ENCODE measurements at places on chromosomes 5 and 9. TPM values are rescaled to one million over a fixed set of nuclear protein-coding genes. Genes with fewer than 3 reads are reported as not detected.

FTMT gene
- not detected for total RNA-seq

TMEFF1 gene
- not detected for total RNA-seq

BTNL3 gene
- total RNA-seq: not detected

TAF1L gene
- not detected for total RNA-seq

RANBP3L gene
- total RNA-seq: 1.7 TPM

DAPK1 gene
- 44.6 TPM for total RNA-seq

C9orf50 gene
- total RNA-seq: not detected

HAPLN1 gene
- total RNA-seq: not detected

- no peaks in the 10 kb centered on the region for H3K4me1 ChIP-seq
- no peaks in the 10 kb centered on the region for H3K36me3 ChIP-seq
- DNase-seq: peak; percentile 22
Measured at GRCh38 chr5:171484460-171484899, 65.0 kb downstream of the FGF18 start.

GRCh38 chr9:13049223-13049622 lies 230.3 kb downstream of the MPDZ start:
- no peaks in the 10 kb centered on the region for H3K4me1 ChIP-seq
- DNase-seq: no peak
- H3K36me3 ChIP-seq: no peaks in the 10 kb centered on the region
- H3K4me3 ChIP-seq: no peak overlapping the region
- no peaks in the 10 kb centered on the region for H3K27me3 ChIP-seq

DNA sequence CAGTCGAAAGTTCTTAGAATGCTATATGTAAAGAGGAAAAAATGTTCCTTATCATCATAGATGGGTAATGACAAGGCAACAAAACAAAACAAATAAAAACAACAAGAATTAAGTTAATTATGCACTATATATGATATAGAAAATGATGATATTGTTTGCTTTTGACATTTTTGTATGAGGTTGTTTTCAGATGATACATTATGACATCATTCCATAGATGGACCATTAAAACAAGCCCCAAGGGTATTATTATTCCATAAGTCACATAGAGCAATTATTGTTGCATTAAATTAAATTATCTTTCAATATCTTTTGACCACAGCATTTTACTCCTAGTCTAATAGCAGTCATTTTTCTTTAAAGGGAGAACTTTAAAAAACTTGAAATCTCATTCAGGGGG lies 56.5 kb upstream of the RICTOR start:
- H3K27me3 ChIP-seq: no peaks in the 10 kb centered on the region
- DNase-seq: no peak

DNA sequence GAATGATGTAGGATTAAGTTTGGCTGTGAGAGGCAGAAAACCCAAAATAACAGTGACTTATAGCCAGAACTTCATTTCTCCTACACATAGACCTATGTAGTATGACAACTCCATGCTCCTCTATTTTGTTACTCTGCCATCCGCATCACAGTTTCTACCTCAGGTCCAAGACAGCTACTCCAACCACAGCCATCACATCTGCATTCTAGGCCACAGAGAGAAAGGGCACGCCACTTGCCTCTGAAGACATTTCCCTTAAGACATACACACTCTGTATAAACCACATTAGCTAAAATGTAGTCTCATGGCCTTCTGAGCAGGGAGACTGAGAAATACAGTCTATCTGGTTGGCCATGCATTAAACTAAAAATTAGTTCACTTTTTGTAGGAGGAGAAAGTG lies 10.0 kb downstream of the SPINK4 start:
- H3K4me1 ChIP-seq: no peaks in the 10 kb centered on the region
- H3K4me3 ChIP-seq: no peak overlapping the region
- DNase-seq: no peak
- no peak overlapping the region for H3K27ac ChIP-seq
- no peaks in the 10 kb centered on the region for H3K27me3 ChIP-seq
- peaks cover 25% of the 10 kb centered on the region for H3K36me3 ChIP-seq

DNA sequence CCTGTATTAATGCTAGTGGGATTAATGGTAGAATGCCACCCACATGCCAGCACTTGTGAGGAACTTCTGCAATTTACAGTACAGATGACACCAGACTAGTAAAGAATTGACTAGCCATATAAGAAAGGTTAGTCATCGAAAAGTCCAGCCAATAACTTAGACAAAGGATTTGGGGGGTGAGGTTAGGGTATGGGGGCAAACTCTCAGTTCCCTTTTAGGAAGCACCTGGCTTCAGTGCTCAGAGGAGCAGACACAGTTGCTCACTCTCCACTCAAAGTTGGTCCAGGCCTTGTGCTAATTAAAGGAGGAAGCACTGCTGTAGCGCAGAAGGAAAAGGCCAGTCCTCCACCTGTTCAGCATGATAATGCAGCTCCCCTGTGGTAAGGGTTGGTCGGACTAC lies 25.2 kb downstream of the TGFBR1 start:
- H3K36me3 ChIP-seq: no peaks in the 10 kb centered on the region
- H3K4me3 ChIP-seq: no peak overlapping the region
- DNase-seq: no peak
- H3K27me3 ChIP-seq: no peaks in the 10 kb centered on the region
- no peak overlapping the region for H3K27ac ChIP-seq

DNA sequence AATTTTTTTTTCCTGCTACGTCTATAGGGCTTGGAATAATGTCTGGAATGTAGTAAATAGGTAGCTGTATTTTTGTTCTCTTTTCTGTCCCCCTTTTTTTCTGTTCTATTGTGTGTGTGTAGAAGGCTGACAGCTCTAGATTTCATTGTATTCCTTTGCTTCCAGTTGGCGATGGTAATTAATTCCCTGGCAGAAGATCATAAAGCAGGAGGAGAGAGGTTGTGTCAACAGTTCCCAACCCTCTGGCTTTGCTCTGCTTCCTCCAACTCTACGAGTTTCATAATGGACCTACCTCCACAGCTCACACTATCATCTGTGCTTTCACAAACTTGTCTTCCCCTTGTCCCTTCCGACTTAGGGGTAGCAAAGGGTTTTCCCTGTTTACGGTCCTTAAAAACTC lies 117.9 kb upstream of the CDH18 start:
- H3K36me3 ChIP-seq: no peaks in the 10 kb centered on the region
- no peak for DNase-seq
- no peaks in the 10 kb centered on the region for H3K4me1 ChIP-seq
- H3K27me3 ChIP-seq: no peaks in the 10 kb centered on the region

- H3K36me3 ChIP-seq: no peaks in the 10 kb centered on the region
- no peak for DNase-seq
- H3K4me1 ChIP-seq: no peaks in the 10 kb centered on the region
- no peaks in the 10 kb centered on the region for H3K27me3 ChIP-seq
Measured at GRCh38 chr9:90741036-90741435, 60.6 kb upstream of the SYK start.

DNA sequence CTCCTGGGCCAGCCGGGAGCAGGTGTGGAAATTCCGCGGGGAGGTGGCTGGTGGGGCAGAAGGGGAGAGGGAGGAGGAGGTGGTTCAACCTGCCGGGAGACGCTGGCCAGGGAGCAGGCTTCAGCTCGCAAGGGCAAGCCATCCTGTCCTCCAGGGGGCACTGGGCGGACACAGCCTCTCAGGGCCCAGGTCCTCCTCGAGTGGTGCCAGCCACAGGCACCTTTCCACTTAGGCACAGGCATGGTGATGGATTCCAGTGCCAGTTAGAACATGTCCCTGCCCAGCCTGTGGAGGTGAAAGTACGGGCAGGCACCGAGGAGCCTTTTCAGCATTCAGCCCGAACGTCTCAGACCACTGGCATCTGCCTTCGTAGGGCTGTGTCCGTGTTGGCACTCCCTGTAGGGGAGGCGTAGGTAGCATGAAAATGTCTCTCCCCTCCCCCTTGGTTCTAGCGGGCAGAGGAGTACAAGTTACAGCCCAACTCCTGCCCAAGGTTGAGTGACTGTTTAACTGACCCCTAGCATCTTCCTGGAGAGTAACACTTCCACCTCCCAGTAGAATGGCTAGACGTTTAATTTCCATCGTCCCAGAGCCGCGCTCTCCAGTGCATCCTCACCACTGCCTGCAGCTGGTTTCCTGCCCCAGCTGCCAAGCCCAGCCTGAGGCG lies 48.9 kb downstream of the DAB2IP start:
- H3K4me3 ChIP-seq: no peak overlapping the region
- peak; percentile 64 for DNase-seq
- H3K27me3 ChIP-seq: no peaks in the 10 kb centered on the region
- peaks cover 19% of the 10 kb centered on the region for H3K4me1 ChIP-seq

DNA sequence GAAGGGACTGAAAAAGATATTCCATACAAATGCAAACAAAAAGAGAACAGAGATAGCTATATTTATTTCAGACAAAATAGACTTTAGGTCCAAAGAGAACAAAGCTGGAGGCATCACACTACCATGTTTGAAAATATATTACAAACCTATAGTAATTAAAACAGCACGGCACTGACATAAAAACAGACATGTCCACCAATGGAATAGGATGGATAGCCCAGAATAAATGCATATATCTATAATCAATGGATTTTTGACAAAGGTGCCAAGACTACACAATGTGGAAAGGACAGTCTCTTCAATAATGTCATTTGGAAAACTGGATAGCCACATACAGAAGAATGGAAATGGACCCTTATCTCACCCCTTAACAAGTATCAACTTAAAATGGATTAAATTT lies 10.2 kb downstream of the PRKAA1 start:
- H3K36me3 ChIP-seq: no peaks in the 10 kb centered on the region
- peaks cover 31% of the 10 kb centered on the region for H3K4me1 ChIP-seq
- DNase-seq: no peak

- no peak overlapping the region for H3K4me3 ChIP-seq
- DNase-seq: no peak
- H3K27me3 ChIP-seq: no peaks in the 10 kb centered on the region
- peaks cover 8% of the 10 kb centered on the region for H3K36me3 ChIP-seq
- no peaks in the 10 kb centered on the region for H3K4me1 ChIP-seq
Measured at GRCh38 chr5:146107901-146108300, 2.5 kb upstream of the PLAC8L1 start.

- no peak overlapping the region for H3K27ac ChIP-seq
- H3K36me3 ChIP-seq: no peaks in the 10 kb centered on the region
- no peaks in the 10 kb centered on the region for H3K27me3 ChIP-seq
- DNase-seq: no peak
- no peaks in the 10 kb centered on the region for H3K4me1 ChIP-seq
Measured at GRCh38 chr9:23258569-23258968, 567.5 kb downstream of the ELAVL2 start.

DNA sequence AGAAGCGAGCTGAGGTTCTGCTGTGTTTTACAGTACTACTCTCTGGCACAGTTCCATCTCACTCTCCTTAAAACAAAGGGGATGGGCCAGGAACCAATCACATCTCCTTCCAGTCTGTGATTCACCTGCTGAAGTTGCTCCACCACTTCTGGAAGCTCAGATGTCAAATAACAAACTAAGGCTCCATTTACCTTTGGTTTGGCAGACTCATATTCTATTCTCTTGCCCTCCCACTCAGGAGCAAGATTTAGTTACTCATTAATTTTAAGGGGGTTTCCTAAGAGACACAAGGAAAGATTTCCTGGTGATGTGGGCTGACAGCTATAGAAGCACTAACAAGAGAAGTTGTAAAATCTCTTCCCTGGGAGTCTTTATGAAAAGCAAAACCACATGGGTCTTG lies 37.8 kb upstream of the KIF2A start:
- no peaks in the 10 kb centered on the region for H3K36me3 ChIP-seq
- H3K4me3 ChIP-seq: no peak overlapping the region
- no peaks in the 10 kb centered on the region for H3K27me3 ChIP-seq
- no peak overlapping the region for H3K27ac ChIP-seq

GRCh38 chr5:142978726-142979125 lies 208.5 kb downstream of the ARHGAP26 start:
- no peaks in the 10 kb centered on the region for H3K27me3 ChIP-seq
- no peak overlapping the region for H3K27ac ChIP-seq
- H3K36me3 ChIP-seq: no peaks in the 10 kb centered on the region
- H3K4me3 ChIP-seq: no peak overlapping the region

- H3K36me3 ChIP-seq: no peaks in the 10 kb centered on the region
Measured at GRCh38 chr5:27234916-27235315, 196.5 kb upstream of the CDH9 start.

- H3K27me3 ChIP-seq: no peaks in the 10 kb centered on the region
- H3K36me3 ChIP-seq: no peaks in the 10 kb centered on the region
- DNase-seq: no peak
- H3K4me3 ChIP-seq: no peak overlapping the region
Measured at GRCh38 chr9:92474587-92474986, 7.7 kb downstream of the ASPN start.

DNA sequence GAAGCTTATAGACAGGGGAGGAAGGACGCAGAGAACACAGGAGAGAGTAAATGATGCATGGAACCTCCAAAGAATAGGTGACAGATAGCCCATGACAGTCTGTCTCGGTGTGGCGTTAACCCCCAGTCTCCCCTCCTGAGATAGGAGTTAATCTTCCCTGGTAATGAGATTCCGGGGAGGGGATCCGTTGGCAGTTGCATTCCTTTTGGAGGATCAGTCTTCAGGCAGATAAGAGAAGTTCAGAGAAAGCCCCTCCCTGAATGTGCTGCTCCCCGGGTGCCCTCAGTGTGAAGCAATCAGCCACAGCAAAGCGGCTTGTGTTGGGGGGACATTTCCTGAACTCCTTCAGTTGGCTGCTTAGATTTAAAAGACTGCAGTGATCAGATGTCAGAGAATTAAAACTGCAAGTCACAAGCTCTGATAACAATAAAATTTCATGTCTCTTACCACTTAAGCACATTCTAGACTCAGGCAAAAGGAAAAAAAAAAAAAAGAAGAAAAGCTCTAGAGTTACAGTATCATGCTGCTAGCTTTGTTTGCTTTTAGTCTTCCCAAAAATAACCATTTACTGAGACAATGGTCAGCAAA lies 121.1 kb downstream of the EGFLAM start:
- H3K36me3 ChIP-seq: no peaks in the 10 kb centered on the region
- DNase-seq: no peak
- H3K4me3 ChIP-seq: no peak overlapping the region

- H3K4me1 ChIP-seq: no peaks in the 10 kb centered on the region
- no peaks in the 10 kb centered on the region for H3K27me3 ChIP-seq
- no peak overlapping the region for H3K4me3 ChIP-seq
- H3K27ac ChIP-seq: no peak overlapping the region
- DNase-seq: peak; percentile 13
Measured at GRCh38 chr5:147887026-147887627, 8.6 kb downstream of the SCGB3A2 start.

DNA sequence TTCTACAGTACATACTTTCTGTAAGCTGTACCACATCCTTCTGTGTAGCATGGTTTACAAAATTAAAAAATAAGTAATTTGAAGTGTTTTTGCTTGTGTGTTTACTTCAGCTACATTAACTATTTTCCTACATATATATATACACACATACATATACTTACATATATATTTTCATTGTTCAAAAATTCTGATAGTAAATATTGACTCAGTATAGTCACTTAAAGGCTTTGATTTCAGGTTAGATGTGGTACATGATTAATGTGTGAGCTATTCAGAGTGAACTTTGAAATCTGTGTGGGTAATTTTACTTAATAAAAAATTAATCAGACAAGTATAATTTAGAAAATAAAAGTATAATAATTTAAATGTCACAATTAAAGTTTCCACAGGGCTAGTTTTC lies 306.7 kb upstream of the CDH18 start:
- H3K4me3 ChIP-seq: no peak overlapping the region
- no peaks in the 10 kb centered on the region for H3K4me1 ChIP-seq
- DNase-seq: no peak
- H3K36me3 ChIP-seq: no peaks in the 10 kb centered on the region

Measured in adrenal gland (tissue), 19 donors.